ENCODE measurements at places on chromosomes 13 and 19. TPM values are rescaled to one million over a fixed set of nuclear protein-coding genes. Genes with fewer than 3 reads are reported as not detected.

The KIR2DL3 gene
- total RNA-seq, result not detected

GRCh38 chr13:36801035-36801434, 18.0 kb upstream of the RFXAP start:
- H3K4me1 ChIP-seq, result no peaks in the 10 kb centered on the region
- H3K27me3 ChIP-seq, result no peaks in the 10 kb centered on the region

- no peaks in the 10 kb centered on the region for H3K4me1 ChIP-seq
- no peak for DNase-seq
- H3K4me3 ChIP-seq, result no peak overlapping the region
- H3K36me3 ChIP-seq, result no peaks in the 10 kb centered on the region
- H3K27ac ChIP-seq, result no peak overlapping the region
These were observed 36.7 kb upstream of the CD33 start for GRCh38 chr19:51188227-51188559.

GRCh38 chr13:38590796-38591507, 95.9 kb upstream of the FREM2 start:
- no peaks in the 10 kb centered on the region for H3K36me3 ChIP-seq
- peak; percentile 35 for DNase-seq
- H3K27ac ChIP-seq, result peak overlapping the region; percentile 9
- no peaks in the 10 kb centered on the region for H3K27me3 ChIP-seq
- no peak overlapping the region for H3K4me3 ChIP-seq

GRCh38 chr19:43474986-43475705, 9.7 kb upstream of the LYPD3 start:
- no peaks in the 10 kb centered on the region for H3K27me3 ChIP-seq
- no peaks in the 10 kb centered on the region for H3K4me1 ChIP-seq
- H3K4me3 ChIP-seq, result peak overlapping the region; percentile 13
- no peaks in the 10 kb centered on the region for H3K36me3 ChIP-seq

GRCh38 chr19:38850976-38851621, 1.3 kb upstream of the HNRNPL start:
- H3K27ac ChIP-seq, result peak overlapping the region; percentile 99
- no peak for DNase-seq
- H3K4me3 ChIP-seq, result peak overlapping the region; percentile 95
- no peaks in the 10 kb centered on the region for H3K27me3 ChIP-seq

- H3K27ac ChIP-seq, result no peak overlapping the region
- H3K36me3 ChIP-seq, result no peaks in the 10 kb centered on the region
- no peak overlapping the region for H3K4me3 ChIP-seq
- no peak for DNase-seq
- H3K27me3 ChIP-seq, result no peaks in the 10 kb centered on the region
These were observed 3.3 kb upstream of the EPOR start for GRCh38 chr19:11387162-11388034.

The USHBP1 gene
- total RNA-seq, result 0.39 TPM

The ZFP36 gene
- total RNA-seq, result 14.6 TPM

The RAX2 gene
- total RNA-seq, result not detected

- peaks cover 11% of the 10 kb centered on the region for H3K4me1 ChIP-seq
- no peak for DNase-seq
- H3K4me3 ChIP-seq, result no peak overlapping the region
- H3K36me3 ChIP-seq, result no peaks in the 10 kb centered on the region
These were observed 49.8 kb downstream of the ELF1 start for GRCh38 chr13:40969169-40969901.

- no peak overlapping the region for H3K4me3 ChIP-seq
- no peak for DNase-seq
- no peaks in the 10 kb centered on the region for H3K36me3 ChIP-seq
These were observed 136.9 kb upstream of the UBL3 start for GRCh38 chr13:29987340-29987739.

- no peak for DNase-seq
- no peaks in the 10 kb centered on the region for H3K36me3 ChIP-seq
- no peaks in the 10 kb centered on the region for H3K27me3 ChIP-seq
- no peak overlapping the region for H3K27ac ChIP-seq
- H3K4me1 ChIP-seq, result no peaks in the 10 kb centered on the region
- H3K4me3 ChIP-seq, result no peak overlapping the region
These were observed 159.8 kb downstream of the ENOX1 start for GRCh38 chr13:43626994-43627393.

DNA sequence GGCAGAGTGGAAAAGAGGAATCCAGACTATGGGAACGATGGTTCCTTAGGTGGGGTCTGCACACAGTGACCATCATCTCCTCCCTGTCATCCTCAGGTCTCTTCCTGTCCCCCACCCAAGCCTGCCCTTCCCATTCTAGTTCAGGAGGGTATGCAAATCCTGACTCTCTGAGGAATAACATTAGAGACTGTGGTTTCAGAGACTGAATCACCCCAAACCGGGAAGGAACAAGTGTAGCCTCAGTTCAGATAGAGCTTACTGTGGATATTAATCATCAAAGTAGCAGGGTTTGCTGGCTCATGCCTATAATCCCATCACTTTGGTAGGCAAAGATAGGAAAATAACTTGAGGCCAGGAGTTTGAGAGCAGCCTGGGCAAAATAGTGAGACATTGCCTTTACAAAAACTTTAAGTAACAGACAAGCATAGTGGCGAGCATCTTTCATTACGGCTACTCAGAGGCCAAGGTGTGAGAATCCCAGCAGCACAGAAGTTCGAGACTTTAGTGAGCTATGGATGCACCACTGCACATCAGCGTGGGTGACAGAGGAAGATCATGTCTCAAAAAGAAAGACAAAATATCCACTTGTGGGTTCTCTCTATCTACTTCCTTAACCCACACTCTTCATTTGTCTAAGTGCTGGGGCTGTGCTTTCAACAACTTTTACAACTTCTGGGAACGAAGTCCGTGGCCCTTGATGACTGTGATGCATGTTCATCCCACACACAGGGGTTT, 19.3 kb upstream of the LGALS13 start:
- H3K4me1 ChIP-seq, result no peaks in the 10 kb centered on the region
- no peaks in the 10 kb centered on the region for H3K27me3 ChIP-seq
- no peak overlapping the region for H3K27ac ChIP-seq
- no peaks in the 10 kb centered on the region for H3K36me3 ChIP-seq

DNA sequence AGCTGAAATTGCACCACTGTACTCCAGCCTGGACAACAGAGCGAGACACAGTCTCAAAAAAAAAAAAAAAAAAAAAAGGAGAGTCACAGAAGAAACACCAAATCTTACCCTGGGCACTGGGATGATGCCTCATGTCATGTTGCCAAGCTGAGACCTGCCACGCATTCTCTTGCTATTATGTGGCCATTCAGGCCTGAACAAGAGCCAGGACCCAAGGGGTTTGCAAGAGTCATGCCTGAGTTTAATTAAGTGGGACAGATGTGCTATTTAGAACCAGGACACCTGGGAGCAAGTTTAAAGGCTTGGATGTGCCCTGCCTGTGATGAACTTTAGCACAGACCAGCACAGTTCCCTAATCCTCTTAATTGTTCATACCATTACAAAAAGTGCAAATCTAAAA, 9.8 kb downstream of the PNMA8A start:
- H3K27ac ChIP-seq, result no peak overlapping the region
- no peak for DNase-seq
- peaks cover 3% of the 10 kb centered on the region for H3K36me3 ChIP-seq
- H3K4me3 ChIP-seq, result no peak overlapping the region

The CDX2 gene
- total RNA-seq, result not detected

The ASPDH gene
- total RNA-seq, result not detected

The SBK3 gene
- total RNA-seq, result 0.88 TPM

The GDF15 gene
- 10.0 TPM for total RNA-seq

DNA sequence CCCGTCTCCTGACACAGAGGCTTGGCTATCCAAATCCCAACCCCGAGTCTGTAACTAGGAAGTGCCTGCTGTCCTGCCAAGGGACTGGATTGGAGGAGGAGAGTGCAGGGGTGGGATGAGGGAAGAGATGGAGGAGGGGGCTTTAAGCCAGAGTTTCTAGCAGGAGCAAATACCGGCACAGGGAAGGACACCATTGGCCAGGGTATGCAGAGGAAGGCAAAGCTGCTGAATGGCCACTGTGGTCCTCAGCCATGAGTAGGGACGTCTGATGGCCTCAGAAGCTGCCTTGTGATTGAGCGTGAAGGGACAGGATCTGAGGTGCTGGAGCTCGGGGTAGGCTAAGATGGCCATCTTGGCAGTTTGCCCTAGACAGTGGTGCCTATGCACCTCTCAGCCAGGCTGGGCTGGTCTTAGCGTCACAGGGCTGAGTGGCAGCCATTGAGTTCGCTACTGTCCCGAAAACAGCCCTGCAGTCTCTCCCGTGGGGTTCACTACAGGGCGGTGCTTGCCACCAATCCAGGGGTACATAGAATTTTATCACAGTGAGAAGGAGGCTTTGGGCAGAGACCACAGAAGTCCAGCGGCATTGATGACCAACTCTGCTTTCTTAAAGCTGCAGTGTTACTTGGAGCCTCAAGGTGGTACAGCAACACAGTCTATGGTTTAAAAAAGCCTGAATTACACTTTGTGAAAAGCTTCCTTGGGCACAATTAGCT, 61.8 kb downstream of the AKAP11 start:
- DNase-seq, result peak; percentile 49
- no peaks in the 10 kb centered on the region for H3K27me3 ChIP-seq
- H3K4me1 ChIP-seq, result no peaks in the 10 kb centered on the region
- H3K36me3 ChIP-seq, result no peaks in the 10 kb centered on the region
- no peak overlapping the region for H3K4me3 ChIP-seq

The DACH1 gene
- total RNA-seq, result 3.7 TPM

The MEF2B gene
- total RNA-seq, result not detected

The ADGRE3 gene
- not detected for total RNA-seq

The OR10H4 gene
- not detected for total RNA-seq

The ZNF575 gene
- total RNA-seq, result 1.8 TPM

DNA sequence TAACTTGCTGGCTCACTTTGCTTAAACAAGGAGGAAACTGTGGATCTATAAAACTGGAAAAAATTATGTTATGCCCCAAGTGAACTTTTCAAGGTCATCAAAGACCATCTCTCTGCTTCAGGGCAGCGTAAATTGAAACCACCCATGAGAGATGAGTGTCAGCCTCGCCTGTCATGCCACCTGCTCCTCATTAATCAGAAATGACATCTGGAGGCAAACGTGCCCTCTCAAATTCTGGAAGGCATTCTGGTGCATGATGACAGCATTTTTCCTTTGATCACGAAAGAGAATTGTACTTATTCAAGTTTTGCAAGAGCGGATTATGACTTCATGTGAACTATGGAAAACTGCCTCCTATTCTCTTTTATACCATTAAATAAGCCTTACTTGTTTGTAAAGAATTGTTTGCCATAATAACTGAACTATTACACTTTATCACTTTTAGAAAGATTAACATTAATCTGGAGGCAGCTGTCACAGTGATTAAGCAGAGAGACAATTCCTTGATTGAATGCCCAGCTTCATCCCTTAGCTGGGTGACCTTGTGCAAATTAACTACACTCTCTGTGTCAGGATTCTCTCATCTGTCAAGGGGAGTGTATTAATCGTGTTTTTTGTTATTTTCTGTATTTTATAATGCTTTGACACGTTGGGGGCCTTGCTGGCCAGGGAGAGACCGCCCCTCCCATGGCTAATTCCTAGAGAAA, 17.0 kb upstream of the SACS start:
- no peaks in the 10 kb centered on the region for H3K27me3 ChIP-seq
- no peaks in the 10 kb centered on the region for H3K4me1 ChIP-seq
- H3K4me3 ChIP-seq, result no peak overlapping the region
- no peaks in the 10 kb centered on the region for H3K36me3 ChIP-seq
- no peak overlapping the region for H3K27ac ChIP-seq
- DNase-seq, result no peak

GRCh38 chr19:58054901-58055874, 3.9 kb upstream of the ZNF135 start:
- DNase-seq, result peak; percentile 34
- H3K36me3 ChIP-seq, result no peaks in the 10 kb centered on the region
- H3K4me1 ChIP-seq, result peaks cover 5% of the 10 kb centered on the region

- no peaks in the 10 kb centered on the region for H3K36me3 ChIP-seq
- no peaks in the 10 kb centered on the region for H3K27me3 ChIP-seq
- H3K27ac ChIP-seq, result peak overlapping the region; percentile 11
- H3K4me1 ChIP-seq, result peaks cover 20% of the 10 kb centered on the region
- peak overlapping the region; percentile 61 for H3K4me3 ChIP-seq
- no peak for DNase-seq
These were observed 1.6 kb upstream of the RAP2A start for GRCh38 chr13:97432232-97432916.

The MAG gene
- total RNA-seq, result 2.1 TPM

The NPHS1 gene
- total RNA-seq, result 1.1 TPM

The POU2F2 gene
- not detected for total RNA-seq

DNA sequence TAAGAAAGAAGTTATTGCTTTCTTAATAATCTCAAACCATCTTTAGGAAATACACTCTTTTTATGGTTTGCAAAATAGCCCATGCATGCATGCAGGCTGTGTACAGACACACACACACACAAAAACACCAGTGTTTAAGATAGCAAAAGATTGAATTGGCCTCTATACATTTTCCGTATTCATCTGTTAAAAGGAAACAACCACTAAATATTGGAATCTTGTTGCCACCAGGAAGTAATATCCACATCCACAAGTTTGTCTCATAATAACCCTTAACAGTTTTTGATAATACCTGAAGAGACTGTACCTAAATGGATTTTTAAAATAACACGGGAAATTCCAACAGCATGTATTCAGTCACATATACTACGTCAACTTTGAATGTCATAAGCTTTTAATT, 7.3 kb upstream of the MAB21L1 start:
- H3K27ac ChIP-seq, result no peak overlapping the region
- no peak overlapping the region for H3K4me3 ChIP-seq
- no peaks in the 10 kb centered on the region for H3K4me1 ChIP-seq

GRCh38 chr13:40984668-40985366, 34.3 kb downstream of the ELF1 start:
- no peak overlapping the region for H3K27ac ChIP-seq
- H3K4me1 ChIP-seq, result peaks cover 12% of the 10 kb centered on the region
- H3K4me3 ChIP-seq, result no peak overlapping the region
- H3K36me3 ChIP-seq, result peaks cover 3% of the 10 kb centered on the region

The AP1M2 gene
- total RNA-seq, result not detected

GRCh38 chr19:16527971-16528521, 14.2 kb downstream of the CHERP start:
- H3K4me1 ChIP-seq, result no peaks in the 10 kb centered on the region
- H3K4me3 ChIP-seq, result no peak overlapping the region
- no peaks in the 10 kb centered on the region for H3K27me3 ChIP-seq
- peak; percentile 20 for DNase-seq

- DNase-seq, result no peak
- H3K4me3 ChIP-seq, result no peak overlapping the region
- H3K27ac ChIP-seq, result no peak overlapping the region
- no peaks in the 10 kb centered on the region for H3K4me1 ChIP-seq
- H3K36me3 ChIP-seq, result no peaks in the 10 kb centered on the region
These were observed 179.1 kb upstream of the MIR17HG start for GRCh38 chr13:91168386-91168711.

- DNase-seq, result peak; percentile 30
- no peak overlapping the region for H3K27ac ChIP-seq
- peaks cover 38% of the 10 kb centered on the region for H3K27me3 ChIP-seq
These were observed 616 bp upstream of the PCDH17 start for GRCh38 chr13:57630661-57631595.

All from cardiac muscle cell (in vitro differentiated cells and primary cell).